DMS53 (cell line): ENCODE measurements at places on chromosomes 1 and 21.

- DNase-seq: no peak
Measured at GRCh38 chr1:119731060-119731459, 19.3 kb downstream of the PHGDH start.

DNA sequence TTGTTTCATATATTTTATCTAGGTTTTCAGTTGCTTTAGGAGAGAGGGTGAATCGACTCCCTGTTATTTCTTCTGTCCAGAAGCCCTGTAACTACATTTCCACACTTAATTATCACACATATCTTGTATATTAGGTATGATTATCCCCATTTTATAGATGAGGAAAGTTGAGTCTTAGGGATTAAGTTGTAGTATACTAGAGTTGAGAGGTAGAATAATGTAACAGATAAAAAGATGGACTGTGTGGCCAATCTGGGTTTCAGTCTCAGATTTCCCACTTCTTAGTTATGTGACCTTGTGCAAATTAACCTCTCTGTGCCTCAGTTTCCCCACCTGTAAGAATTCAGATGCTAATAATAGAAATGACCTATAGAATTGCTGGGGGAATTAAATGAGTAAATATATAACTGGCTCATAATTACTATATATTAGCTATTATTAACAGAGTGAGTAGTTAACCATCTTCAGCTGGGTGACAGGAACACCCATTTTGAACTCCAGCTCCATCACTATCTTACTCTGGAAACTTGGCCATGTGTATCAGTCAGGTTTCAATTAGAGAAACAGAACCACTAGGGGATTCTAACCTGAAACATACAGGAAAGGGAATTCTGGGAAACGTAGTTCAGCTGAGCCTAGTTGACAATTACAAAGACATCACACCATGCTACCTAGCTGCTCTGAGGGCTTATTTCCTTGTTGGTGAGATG, 20.4 kb upstream of the FOXO6 start:
- peak; percentile 82 for DNase-seq

- DNase-seq: peak; percentile 93
Measured at GRCh38 chr1:65310078-65310587, 790 bp downstream of the DNAJC6 start.

GRCh38 chr1:51910221-51911000, 31.9 kb upstream of the NRDC start:
- DNase-seq: no peak

DNA sequence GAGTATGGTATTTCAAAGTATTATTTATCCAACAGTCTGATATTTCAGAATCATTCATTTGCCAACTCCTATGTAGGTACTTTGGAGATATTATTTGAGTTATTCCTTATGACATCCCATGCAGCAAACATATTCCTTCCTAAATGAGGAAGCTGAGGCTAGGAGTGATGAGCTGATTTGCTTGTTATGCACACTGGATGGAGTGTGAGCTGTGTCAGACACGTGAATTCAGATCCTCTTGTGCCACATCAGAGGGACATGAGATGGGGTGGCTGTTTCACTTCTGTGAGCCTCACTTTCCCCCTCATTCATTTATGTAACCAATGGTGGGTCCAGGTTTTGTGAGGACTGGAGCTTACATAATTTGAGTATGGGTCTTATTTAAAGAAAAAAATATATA, 215.9 kb downstream of the DISC1 start:
- DNase-seq: no peak
